ENCODE measurements at places on chromosomes 3 and 15. TPM values are rescaled to one million over a fixed set of nuclear protein-coding genes. Genes with fewer than 3 reads are reported as not detected.

SENP7 gene
- total RNA-seq = 18.8 TPM

GRM7 gene
- 0.16 TPM for total RNA-seq

SLC25A36 gene
- total RNA-seq = 82.2 TPM

TMEM108 gene
- total RNA-seq = not detected

CFAP161 gene
- 0.32 TPM for total RNA-seq

LCTL gene
- total RNA-seq = 7.8 TPM

ADAMTS9 gene
- 5.8 TPM for total RNA-seq

ACTC1 gene
- 1.6 TPM for total RNA-seq

CERS3 gene
- total RNA-seq = 0.36 TPM

RARRES1 gene
- total RNA-seq = 0.65 TPM

FETUB gene
- total RNA-seq = not detected

TMED3 gene
- total RNA-seq = 129 TPM

EFL1 gene
- total RNA-seq = 24.5 TPM

MEIS2 gene
- total RNA-seq = 80.2 TPM

WNT5A gene
- 1,597 TPM for total RNA-seq

AGTR1 gene
- total RNA-seq = 42.3 TPM

ZNF502 gene
- 6.6 TPM for total RNA-seq

SENP8 gene
- total RNA-seq = 2.3 TPM

ENTPD3 gene
- total RNA-seq = 0.12 TPM

THRB gene
- 46.3 TPM for total RNA-seq

OXTR gene
- total RNA-seq = 41.3 TPM

PAQR9 gene
- not detected for total RNA-seq

C3orf49 gene
- not detected for total RNA-seq

ECE2 gene
- not detected for total RNA-seq

CEMIP gene
- total RNA-seq = 1,053 TPM

SCAP gene
- total RNA-seq = 75.5 TPM

LMCD1 gene
- 324 TPM for total RNA-seq

MAPKBP1 gene
- 40.0 TPM for total RNA-seq

WDR49 gene
- 0.49 TPM for total RNA-seq

PLSCR5 gene
- total RNA-seq = not detected

PSTPIP1 gene
- total RNA-seq = not detected

Measured in hair follicle dermal papilla cell (primary cell).